ENCODE measurements at places on chromosomes 2 and 18.

GRCh38 chr2:128269990-128270671, 48.5 kb downstream of the HS6ST1 start:
- no peak for DNase-seq

GRCh38 chr18:72391951-72392350, 152.2 kb downstream of the CBLN2 start:
- DNase-seq = no peak

DNA sequence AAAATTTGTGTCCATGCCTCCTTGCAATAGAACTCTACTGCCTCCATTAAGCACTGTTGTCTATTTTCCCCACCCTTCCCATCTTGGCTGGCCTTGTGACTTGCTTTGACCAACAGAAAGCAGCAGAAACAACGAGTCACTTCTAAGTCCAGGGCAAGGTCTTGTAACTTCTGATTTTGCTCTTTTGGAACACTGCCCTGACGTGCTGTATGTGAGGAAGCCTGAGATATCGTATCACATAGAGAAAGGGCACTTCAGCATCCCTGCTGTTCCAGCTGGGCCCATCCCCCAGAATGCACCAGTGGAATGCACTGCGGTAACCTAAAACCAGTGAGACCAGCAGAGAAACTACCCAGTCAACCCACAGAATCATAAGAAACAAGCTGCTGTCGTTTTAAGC, 28.1 kb downstream of the NCKAP1 start:
- DNase-seq = no peak

DNA sequence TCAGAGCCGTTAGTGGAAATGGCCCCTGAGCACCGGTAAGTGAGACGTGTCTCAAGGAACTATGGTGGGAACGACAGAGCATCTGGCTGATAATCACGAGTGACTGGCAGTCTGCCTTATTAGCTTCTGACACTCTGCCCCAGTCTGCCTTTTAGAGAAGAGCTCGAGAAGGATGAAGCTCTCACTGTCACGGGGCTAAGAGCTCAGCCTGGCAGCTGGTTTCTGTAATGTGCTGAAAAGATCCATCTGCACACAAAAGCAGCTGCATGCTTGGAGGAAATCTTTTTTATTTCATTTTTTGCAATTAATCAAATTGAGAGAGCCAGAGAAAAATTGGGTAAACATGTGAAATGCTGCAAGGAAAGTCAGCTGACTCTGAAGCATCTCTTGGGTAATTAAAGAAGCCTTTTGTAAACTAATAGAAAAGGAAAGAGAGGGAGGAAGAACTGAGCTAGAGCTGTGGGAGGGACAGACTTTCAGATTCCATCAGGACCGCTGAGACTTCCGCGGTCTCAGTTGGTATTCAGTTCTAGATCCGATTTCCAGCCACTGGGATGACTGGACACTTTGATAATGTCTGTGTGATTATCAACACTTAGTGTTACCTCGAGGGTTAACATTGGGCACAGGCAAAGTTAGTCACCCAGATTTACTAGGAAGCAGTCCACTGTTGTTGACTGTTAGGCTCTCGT, 24.4 kb downstream of the MBP start:
- DNase-seq = no peak

DNA sequence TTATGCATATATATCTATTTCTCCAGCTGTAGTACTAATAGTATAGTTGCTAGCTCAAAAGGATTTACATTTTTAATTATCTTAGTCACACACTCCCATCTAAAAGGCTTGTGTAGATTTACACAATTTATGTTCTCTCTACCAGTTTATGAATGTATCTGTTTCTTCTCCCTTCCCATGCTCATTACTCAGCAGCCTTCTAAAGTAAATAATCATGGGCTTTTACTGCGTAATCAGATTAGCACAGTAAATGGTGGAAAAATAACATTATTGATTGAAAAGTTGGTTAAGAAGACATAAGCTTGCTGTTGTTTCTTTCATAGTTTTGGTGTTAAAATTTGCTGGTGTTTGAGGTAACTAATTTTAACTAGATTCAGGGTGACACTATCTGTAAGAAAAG, 81.8 kb downstream of the PTPN4 start:
- no peak for DNase-seq

GRCh38 chr18:53838746-53839145, 385.7 kb downstream of the MBD2 start:
- DNase-seq = no peak

GRCh38 chr2:120013597-120014223, 833 bp downstream of the EPB41L5 start:
- DNase-seq = peak; percentile 6

DNA sequence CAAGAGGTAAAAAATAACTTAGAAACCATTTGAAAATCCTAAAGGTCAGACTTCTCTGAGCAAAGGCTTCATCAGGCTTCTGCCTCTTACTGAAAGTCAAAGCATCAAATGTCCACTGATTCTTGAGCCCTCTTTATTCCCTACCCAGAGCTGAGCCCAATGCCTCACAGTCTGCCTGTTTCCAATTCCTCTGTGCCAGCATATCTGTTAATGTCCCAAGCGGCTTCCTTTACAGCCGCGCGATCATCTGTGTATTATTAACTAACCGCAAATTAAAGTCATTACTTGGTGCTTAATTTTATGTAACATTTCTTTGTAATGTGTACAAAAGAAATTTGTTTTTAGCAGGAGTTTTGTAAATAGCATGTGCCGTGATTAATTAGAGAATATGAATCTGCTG, 418.8 kb upstream of the HNRNPA3 start:
- no peak for DNase-seq

DNA sequence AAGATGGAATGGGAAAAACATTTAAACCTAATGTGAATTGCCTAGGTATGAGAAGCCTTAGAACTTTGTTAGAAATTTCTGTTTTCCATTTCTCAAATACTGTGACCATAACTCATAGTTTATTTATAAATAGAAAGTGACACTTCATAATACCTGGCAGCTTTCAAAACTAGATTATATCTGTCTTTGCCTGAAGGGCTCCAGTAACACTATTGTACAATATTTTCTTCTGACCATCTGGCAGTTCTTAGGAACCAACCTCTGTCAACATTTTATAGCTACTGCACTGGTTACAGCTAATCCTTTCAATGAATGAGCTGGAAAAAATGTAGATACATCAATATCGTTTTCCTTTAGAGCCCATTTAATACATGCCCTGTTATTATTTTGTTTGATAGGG, 237.4 kb downstream of the CAMKMT start:
- DNase-seq = no peak

GRCh38 chr2:196586511-196586991, 53.0 kb upstream of the CCDC150 start:
- DNase-seq = no peak

DNA sequence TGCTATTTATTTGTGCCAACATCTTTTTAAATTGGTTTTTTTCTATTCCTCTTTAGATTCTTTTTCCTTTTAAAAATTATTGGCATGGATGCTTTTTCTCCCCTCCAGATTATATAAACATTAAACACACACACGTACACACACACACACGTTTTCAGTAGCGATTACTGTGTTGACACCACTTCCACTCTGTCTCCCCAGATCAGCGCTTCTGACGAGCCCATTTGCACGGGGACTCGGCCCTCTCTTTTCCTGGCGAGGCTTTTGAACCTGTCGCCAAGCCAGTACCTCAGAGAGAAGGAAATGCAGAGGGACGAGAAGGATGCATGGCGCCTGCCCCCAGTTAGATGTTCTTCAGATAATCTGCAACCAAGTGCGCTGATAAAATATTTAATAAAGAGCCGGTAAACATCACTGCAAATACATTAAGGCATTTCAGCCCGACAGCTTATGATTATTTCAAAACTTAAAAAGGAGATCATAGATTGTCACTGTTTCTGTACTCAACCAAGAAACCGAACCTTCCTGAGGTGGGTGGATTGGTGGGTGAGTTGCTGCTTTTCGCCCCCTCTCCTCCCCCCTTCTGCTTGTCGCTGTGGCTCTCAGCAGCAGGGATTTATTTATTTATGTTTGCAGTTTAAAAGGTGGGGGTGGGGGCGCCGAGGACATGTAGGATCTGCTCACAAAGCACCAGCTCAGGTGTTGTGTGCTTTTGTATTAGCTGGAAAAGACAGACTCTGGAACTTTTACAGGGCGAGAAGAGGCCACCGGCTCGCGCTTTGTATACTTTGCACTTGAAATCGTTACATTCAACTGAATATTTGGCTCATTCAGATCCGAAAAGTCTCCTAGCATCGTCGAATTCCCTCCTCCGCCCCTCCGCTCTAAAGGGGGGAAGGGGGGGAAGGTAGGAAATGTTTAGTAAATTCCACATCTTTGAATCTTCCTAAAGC, 787 bp upstream of the TBR1 start:
- DNase-seq = no peak

GRCh38 chr2:159090514-159091201, 122.2 kb downstream of the TANC1 start:
- no peak for DNase-seq

GRCh38 chr2:168920504-168921157, 19.5 kb downstream of the G6PC2 start:
- DNase-seq = no peak

GRCh38 chr2:191899410-191899809, 52.5 kb upstream of the CAVIN2 start:
- DNase-seq = no peak

DNA sequence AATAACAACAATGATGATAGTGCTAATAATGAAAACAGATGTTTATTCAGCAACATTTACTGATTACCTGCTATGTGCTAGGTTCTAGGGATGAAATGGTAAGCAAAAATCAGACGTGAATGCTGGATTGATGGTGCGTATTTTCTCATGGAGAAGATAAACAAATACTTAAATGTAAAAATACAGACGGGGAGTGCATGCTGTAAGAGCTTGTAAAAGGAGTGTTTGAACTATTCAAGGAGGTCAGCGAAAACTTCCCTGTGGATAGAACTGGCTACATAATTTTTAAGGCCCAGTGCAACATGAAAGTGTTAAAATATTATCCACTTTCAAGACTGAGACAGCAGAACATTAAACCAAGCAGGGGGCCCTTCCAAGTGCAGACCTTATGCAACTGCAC, 22.1 kb downstream of the MTX2 start:
- no peak for DNase-seq

- DNase-seq = no peak
These were observed 15.5 kb upstream of the OTX1 start for GRCh38 chr2:63035169-63035568.

All from stimulated activated CD4-positive, alpha-beta T cell treated with anti-CD3 and anti-CD28 coated beads, Interleukin-12 subunit alpha, Interleukin-12 subunit beta, amount 100 ng/mL, for 24 hours (primary cell).